ENCODE measurements at places on chromosomes 1 and 21. TPM values are rescaled to one million over a fixed set of nuclear protein-coding genes. Genes with fewer than 3 reads are reported as not detected.

Gene TCHH
- total RNA-seq, result not detected

Gene NEGR1
- total RNA-seq, result 3.1 TPM

DNA sequence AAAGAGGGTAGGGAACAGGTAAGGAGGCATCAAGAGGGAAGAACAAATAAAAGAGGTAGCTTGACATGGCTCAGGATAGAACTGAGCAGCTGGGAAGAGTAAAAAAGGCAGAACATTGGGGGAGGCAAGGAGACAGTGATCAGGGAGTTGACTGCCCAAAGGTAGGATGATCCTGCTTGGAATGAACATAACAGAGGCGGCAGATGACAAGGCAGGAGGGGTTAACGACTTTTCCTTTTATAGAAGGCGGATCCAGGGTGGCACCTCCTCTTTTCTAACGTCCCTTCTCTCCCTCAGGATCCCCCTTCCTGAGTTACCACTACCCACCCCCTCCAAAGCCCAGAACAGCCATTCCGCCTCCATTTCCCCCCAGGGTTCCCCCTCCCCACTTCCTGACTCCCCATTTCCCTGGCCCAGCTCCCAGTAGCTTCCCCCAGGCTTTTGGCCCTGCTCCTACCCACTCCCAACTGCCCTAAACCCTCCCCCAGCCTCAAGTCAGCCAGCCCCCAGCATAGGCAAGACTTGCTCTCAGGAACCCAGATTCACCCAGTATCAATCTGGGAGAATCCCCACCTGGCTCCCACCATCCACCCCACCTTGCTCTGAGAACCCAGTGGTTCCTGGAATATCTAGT lies 769 bp upstream of the ADAMTS4 start:
- no peak for DNase-seq

DNA sequence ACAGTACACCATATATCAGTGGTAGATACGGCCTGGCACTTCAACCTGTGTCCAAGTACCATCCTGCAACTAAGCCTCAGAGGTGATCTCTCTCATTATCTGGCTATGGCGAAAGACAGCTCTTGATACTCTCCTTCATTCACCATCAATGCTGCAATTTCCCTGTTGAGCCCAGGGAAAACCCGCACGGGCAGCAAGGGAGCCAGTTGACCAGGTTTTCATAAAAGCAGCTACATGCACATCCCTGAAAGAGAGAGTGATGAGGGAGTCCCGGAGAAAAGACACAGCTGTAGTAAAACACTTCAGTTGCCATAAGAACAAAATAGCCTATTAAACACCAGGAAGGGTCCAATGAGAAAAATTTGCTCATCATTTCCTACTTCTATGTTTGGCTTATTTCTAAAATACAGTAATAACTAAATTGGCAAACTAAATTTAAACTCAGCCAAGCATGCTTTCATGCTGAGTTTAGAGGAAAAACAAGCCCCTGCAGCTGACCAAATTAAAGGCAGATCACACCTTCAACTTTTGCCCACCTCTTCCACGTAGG lies 68.3 kb downstream of the CAPZB start:
- DNase-seq, result no peak

GRCh38 chr1:167092653-167093052 lies 1.2 kb upstream of the STYXL2 start:
- DNase-seq, result no peak

Gene WNT4
- not detected for total RNA-seq

GRCh38 chr1:109897259-109897955 lies 13.2 kb upstream of the CSF1 start:
- DNase-seq, result no peak

GRCh38 chr1:45585496-45586075 lies 1.7 kb downstream of the NASP start:
- no peak for DNase-seq

Gene IGSF8
- 27.7 TPM for total RNA-seq

GRCh38 chr1:94314222-94314858 lies 77.0 kb upstream of the ARHGAP29 start:
- DNase-seq, result no peak

Gene POU3F1
- not detected for total RNA-seq
